ENCODE measurements at places on chromosomes 6 and 20.

DNA sequence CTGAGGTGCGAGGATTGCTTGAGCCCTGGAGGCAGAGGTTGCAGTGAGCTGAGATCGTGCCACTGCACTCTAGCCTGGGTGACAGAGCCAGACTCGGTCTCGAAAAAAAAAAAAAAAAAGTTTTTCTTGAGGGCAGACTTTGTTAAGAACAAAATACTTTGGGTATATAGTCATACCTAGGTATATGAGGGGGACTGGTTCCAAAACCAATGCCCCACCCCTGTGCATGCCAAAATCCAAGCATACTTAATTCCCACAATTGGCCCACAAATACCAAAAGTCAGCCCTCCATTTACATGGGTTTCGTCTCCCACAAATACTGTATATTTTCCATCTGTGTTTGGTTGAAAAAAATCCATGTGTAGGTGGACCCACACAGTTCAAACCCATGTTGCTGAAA is 119.9 kb downstream of the INSM1 start:
- no peak for DNase-seq

DNA sequence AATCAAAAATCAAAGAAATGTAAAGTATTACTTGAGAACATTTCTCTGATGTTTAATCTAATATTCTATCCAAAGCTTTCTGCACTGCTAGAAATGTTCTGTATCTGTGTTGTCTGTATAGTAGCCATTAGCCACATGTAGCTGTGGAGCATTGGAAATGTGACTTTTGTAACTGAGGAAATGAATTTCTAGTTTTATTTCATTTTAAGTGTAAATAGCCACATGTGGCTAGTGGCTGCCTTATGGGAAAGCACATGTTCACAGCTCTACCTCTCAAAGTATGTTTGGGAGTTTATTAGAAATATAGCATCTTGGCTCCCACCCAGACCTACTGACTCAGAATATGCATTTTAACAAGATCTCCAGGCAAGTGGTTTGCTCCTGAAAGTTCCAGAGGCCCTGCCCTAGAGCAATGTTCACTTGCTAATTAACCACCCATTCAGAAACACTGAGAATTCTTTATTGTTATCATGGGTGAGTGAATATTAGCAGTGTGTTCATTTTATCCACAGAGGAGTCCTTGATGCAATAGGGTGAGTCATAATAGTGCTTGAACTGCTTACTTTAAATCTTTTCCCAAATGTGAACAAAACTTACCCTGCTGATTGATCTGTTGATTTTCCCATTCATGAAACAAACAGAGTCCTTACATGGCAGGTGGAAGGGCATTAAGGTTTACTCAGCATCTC is 282.7 kb downstream of the PLCB1 start:
- no peak for DNase-seq

GRCh38 chr6:49579649-49580048 is 29.2 kb downstream of the C6orf141 start:
- no peak for DNase-seq

DNA sequence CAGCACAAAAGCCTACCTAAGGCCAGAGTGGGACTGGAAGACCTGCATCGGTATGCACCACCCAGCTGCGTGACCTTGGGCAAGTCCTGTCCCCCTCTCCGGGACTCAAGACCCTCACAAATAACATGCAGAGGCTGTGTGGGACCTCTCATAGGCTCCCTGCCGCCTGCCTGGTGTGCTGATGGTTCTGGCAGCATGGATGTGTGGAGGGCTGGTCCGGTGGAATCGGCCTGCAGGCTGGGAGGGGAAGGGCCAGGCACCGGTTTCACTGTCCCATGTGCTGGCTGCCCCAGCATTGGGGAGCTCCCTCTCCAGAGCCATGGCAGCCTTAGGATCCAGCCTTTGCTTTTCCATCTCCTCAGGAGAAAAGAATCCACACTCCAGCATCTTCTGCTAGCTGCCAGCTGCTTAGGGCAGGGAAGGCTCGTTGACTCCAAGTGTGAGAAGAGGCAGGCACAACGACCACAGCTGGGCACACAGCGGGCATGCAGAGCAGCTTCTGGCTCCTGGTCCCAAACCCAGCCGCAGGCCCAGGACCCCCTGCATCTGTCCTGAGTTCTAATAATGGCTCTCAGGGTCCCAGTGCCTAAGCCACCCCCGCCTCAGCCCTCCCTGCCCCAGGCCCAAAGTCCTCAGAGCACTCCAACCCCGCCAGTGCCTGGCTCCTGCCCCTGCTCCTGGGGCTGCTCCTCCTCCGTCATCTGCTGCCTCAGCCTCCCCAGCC is 32.5 kb downstream of the TFEB start:
- DNase-seq: no peak

GRCh38 chr6:12527339-12527738 is 189.2 kb upstream of the PHACTR1 start:
- no peak for DNase-seq

DNA sequence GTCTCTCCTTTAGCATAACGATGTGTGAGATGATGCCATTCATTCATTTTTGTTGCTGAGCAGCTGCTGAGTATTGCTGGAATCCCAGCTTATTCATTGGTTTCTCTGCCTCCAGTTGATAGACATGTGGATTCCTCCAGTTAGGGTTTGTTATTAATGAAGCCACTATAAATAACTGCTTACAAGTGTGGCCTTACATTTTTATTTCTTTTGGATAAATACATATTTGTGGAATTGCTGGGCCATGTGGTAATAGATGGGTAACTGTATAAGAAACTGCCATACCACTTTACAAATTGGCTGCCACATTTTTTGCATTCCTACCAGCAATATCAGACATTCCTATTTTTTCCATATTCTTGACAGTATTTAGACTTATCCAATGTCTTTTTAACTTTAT is 2.6 kb upstream of the HLA-B start:
- no peak for DNase-seq
